ENCODE measurements at places on chromosomes 16 and 17.
A peak's percentile ranks its signal among the peaks of the same experiment; 100 is the strongest.

- DNase-seq: no peak
Observed at GRCh38 chr16:86747761-86748160, 169.4 kb downstream of the FOXL1 start.

DNA sequence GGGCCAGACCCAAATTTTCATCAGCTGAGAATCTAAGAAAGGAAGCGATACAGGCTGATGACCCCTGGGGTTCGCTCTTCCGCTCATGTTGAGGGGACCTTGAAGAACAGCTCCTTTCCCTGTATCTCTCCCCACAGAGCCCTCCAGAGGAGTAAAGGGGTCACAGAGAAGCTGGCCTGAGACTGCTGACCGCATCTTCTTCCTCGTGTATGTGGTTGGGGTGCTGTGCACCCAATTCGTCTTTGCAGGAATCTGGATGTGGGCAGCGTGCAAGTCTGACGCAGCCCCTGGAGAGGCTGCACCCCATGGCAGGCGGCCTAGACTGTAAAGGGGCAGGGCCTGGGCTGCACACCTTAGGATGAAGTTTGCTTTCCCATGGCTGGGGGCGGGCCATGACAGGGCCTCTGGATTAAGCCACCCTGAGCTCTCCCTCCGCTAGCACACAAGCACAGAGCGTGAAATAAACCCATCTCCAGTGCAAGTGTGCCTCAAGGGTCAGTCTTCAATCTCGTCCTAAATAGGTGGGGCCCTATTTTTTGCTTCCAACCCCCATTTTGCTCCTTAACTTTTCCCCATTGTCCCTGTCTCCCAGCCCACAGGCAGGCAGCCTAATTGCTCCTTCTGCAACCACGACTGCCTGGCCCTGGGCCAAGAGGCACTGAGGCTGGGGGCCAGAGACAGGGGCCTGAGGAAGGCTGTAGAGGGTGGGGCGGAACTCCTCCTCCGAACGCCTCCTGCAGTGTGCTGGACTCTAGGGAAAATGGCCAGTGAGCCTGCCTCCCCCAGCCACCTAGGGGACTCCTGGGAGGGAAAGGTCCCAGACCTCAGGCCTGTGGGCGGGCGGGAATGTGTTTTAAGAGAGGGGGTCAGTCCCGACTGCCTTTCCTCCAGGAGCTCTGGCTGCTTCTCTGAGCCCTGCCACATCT, 3.6 kb downstream of the ZACN start:
- DNase-seq: no peak

DNA sequence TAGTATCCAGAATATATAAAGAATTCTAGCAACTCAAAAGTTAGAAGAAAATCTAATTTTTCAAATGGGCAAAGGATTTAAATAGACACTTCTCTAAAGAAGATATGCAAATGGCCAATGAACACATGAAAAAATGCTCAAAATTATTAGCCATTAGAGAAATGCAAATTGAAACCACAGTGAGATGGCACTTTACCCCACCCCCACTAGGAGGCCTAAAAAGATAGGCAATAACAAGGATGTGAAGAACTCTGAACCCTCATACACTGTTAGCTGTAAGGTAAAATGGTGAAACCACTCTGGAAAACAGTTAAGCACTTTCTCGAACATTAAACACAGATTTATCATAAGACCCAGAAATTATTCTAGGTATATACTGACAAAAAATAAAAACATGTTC, 71.4 kb upstream of the IRX6 start:
- no peak for DNase-seq

DNA sequence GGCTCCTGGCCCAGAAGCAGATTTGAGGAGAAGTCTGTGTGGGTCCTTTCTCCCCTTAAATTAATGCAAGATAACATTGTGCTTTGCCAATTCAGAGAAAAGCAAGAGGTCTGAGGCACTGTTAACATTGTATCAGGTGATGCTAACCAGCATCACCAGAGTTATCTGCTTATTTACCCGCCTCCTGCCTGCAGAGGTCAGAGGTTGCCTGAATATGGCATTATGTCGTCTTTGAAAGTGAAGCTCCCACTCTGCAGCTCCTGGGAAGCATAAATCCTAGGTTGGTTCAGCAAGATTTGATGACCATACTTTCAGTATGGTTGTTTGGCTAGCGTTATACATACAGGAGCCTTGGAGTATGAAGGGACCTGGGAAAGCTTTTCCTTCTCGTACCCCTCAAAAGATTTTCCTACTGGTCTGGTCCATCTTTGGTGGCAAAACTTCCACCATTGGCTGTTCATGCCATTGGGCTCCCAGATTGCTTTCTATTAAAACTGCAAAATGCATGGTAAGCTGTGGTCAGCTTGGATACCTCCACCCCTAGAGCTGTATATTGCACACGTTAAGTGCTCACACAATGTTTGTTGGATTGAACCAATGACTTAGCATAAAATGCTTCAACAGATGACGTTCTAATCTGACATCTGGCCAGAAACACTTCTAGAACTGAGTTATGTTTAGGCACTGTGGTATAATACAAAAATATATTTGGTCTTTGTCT, 24.1 kb downstream of the CHD9 start:
- DNase-seq: no peak

DNA sequence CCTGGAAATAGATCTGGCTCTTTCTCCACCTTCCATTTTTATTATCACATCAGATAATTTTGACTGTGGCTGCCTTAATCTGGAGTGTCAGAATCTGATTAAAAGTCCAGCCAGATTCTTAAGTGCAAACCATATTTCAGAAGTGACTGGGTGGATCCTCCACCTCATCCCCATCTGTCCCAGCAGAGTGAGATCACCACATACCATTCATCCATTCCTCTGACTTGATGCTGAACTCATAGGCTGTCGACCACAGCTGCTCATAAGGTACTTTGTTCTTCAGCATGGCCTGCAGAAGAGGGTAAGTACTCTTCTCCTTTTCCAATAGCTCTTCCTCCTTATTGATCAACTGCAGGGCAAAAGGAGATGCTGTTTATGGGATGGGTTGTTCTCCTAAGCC, 53.5 kb downstream of the DNAH3 start:
- DNase-seq: peak; percentile 34

GRCh38 chr17:9148905-9149525, 127.7 kb downstream of the NTN1 start:
- no peak for DNase-seq

GRCh38 chr16:1194665-1195392, 30.2 kb downstream of the TPSG1 start:
- DNase-seq: no peak

DNA sequence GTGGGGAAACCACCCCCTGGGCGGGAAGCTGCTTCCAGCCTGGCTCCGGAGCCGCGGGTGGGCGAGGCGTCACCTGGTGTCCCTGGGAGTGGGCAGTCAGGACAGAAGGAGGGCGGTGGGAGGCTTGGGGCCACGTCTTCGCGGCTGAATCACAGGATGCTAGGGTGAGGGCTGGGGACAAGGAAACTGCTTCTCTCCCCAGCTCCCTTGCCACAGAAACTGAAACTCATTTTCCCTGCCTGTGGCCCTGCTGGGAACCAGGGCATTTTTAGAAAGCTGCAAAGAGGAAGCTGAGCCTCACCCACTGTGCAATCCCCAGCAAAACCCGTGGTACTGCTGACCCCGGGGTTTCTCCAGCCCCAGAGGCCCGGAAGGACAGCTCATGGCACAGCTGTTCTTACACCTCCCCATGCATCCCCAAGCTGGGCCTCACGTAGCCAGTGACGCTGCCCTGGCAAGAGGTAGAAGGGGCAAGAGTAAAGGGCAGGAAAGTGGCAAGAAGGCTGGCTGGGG, 8.2 kb downstream of the RHBDF2 start:
- DNase-seq: peak; percentile 18

GRCh38 chr17:67995570-67996263, 552 bp downstream of the C17orf58 start:
- no peak for DNase-seq

DNA sequence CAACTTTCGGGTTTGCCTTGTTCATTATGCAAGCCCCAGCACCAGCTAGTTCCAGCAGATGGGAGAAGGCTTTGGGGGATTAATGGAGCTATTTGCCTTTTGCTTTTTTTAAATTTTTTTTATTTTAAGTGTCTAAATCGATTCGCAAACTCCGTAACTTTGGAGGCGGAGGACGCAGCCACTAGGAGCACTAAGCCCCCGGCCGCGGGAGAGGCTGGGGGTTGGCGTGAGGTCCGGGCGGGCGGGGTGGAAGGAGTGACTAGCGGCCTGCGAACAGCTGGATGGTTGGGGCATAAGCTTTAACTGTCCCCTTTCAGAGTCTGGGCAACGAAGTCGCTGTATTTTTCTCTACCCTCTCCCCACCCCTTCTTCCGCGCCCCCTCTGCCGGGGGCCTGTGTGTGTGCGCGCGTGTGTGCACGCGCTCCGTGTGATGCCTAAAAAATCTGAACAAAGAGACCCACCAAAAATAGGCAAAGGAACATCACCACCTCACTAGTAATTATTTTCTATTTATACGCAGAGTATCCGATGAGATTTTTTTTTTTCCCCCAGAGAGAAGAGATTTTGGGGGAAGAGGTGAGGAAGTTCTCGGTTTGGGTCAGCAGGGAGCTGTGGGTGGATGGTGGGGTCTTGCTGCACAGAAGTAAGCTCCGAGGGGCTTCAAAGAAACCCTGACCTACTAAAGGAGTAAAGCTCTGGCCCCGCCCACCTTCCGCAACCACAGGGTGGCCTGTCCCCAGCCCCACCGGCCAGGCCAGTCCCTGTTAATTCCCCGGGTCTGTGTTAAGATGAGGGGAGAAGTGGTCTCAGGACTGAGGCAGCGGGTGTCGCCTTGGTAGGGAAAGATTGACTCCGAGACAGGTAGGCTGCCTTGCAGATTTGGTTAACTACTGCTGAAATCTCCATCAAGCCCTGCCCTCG, 2.3 kb downstream of the SHISA9 start:
- no peak for DNase-seq

All from GM04504 (cell line).